ENCODE measurements at places on chromosomes 4 and X. TPM values are rescaled to one million over a fixed set of nuclear protein-coding genes. Genes with fewer than 3 reads are reported as not detected.

Gene POLA1
- total RNA-seq, result 21.1 TPM

Gene SYP
- 14.4 TPM for total RNA-seq

Gene WDR17
- 0.52 TPM for total RNA-seq

Gene ARMCX4
- total RNA-seq, result 1.8 TPM

- DNase-seq, result no peak
Measured at GRCh38 chr4:56465599-56466295, 1.7 kb upstream of the SRP72 start.

- DNase-seq, result no peak
Measured at GRCh38 chr4:156803056-156803455, 168.5 kb downstream of the PDGFC start.

- no peak for DNase-seq
Measured at GRCh38 chrX:113059714-113060113, 219.1 kb upstream of the AMOT start.

GRCh38 chr4:86685401-86685800, 91.3 kb downstream of the PTPN13 start:
- DNase-seq, result no peak

GRCh38 chr4:160811956-160812355, 1351.8 kb downstream of the FSTL5 start:
- no peak for DNase-seq

DNA sequence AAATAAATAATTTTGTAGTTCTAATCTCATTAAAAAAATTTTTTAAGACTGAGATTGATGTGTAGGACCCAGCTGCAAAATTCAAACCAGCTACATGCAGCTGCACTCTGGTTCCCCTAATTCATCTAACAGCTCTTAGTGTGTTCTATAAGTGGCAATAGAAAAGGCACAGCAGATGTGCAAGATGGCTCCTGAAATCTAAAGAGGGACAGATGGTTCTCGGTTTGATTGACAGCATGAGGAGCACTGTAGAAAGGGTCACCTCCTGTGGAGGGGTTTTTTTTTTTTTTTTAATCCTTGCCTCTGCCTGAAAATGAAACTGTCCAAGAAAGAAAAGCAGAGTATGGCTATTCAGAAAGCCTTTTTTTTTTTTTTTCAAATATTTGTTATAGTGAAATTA, 16.9 kb upstream of the OCIAD1 start:
- peak; percentile 42 for DNase-seq

DNA sequence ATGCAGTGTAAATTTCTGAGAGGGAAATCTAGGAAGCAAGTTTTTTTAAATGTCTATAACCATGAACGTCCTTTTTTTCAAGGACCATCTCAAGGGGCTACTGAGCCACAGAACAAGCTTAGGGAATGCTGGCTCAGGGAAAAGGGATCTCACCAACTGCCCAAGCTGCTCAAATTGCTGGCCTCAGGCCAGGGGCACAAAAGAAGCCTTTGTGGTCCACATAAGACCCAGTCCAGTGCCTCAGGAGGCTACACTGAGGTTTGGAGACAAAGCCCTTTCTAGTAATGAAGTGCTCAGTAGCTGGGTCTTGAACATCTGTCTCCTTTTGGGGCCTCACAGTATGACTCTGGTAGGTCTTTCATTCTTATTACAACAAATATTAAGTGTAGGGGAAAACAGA, 305.5 kb downstream of the RAB28 start:
- DNase-seq, result no peak

DNA sequence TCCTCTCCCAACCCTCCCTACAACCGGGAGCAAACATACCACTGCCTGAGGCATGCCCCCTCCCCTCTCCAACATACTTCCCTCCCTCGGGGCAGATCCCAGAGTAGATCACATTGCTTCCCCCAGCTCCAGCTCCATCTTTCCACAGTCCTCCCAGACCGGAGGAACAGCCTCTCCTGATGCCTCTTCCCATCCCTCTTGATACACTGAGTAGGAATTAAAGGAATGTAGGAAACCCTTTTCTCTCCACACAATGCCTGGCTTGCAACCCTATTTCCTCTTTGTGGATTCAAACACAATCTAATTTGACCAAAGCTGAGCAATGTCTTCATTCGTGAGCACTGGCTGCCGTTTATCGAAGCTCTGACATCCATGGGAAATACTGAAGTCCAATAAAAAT, 339.8 kb downstream of the BCOR start:
- no peak for DNase-seq

DNA sequence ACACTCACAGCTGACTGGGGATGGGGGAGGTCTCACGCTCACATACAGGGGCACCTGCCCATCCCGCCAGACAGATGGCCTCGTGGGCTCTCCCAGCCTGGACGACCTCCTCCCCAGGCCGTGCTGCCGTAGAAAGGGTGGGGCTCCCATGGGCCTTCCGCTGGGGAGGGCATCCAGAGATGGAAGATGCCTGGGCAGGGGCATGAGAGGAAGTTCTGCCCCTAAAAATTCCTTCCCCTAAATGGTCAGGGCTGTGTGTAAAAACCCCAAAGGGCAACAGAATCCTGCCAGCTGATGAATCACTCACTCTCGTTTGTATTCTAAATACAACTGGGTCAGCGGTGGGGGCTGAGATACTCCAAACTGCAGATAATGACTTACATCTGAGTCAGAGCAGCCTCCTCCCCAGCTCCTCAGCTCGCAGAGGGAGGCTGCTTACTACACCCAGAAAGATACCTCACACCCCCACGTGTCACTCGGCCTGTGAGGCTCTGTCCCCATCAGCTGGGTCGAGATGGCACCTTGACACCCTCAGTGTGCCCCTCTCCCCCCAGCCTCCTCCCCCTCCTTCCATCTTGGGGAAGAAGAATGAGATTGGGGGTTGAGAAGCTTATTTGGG, 10.1 kb downstream of the WDR1 start:
- DNase-seq, result no peak
